ENCODE measurements at places on chromosomes 4 and X. TPM values are rescaled to one million over a fixed set of nuclear protein-coding genes. Genes with fewer than 3 reads are reported as not detected.

- H3K27ac ChIP-seq = no peak overlapping the region
- H3K4me3 ChIP-seq = no peak overlapping the region
- H3K27me3 ChIP-seq = no peaks in the 10 kb centered on the region
These were observed 188.8 kb upstream of the TECRL start for GRCh38 chr4:64598066-64598465.

GRCh38 chr4:6916587-6917460 lies 7.2 kb downstream of the TBC1D14 start:
- no peak for DNase-seq
- no peaks in the 10 kb centered on the region for H3K4me1 ChIP-seq
- no peak overlapping the region for H3K4me3 ChIP-seq
- H3K36me3 ChIP-seq = no peaks in the 10 kb centered on the region
- no peaks in the 10 kb centered on the region for H3K27me3 ChIP-seq
- H3K27ac ChIP-seq = no peak overlapping the region

DNA sequence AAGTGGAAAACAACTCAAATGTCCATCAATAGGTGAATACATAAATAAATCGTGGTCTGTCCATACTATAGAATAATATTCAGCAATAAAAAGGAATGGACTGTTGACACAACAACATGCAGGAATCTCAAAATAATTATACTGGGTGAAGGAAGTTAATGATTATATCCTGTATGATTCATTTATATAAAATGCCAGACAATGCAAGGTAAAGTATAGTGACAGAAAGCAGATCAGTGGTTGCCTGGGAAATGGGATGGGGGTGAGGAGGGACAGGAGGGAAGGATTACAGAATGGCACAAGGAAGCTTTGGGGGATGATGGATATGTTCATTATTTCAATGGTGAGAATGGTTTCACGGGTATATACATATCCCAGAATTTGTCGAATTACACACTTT lies 12.3 kb downstream of the PYURF start:
- H3K27me3 ChIP-seq = no peaks in the 10 kb centered on the region
- H3K27ac ChIP-seq = no peak overlapping the region
- H3K36me3 ChIP-seq = no peaks in the 10 kb centered on the region
- no peak overlapping the region for H3K4me3 ChIP-seq
- H3K4me1 ChIP-seq = peaks cover 18% of the 10 kb centered on the region
- DNase-seq = peak; percentile 33

Gene ETDB
- total RNA-seq = not detected

DNA sequence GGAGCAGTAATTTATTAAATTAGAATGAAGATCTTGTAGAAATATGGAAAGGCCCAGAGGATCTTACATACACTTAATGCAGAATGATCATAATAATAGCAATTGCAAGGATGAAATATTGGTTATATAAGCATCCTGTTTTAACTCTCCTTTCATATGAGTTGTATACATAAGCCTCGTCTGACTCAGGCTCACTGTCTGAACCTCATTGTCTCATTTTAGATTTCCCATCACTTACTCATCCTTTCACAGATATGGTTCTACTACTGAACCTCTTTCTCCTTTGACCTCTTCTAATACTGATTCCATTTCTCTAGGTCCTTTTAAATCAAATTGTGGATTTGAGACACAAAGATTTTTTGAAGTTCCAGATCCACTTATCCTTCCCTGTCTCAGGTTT lies 277.3 kb upstream of the TRPC5 start:
- no peaks in the 10 kb centered on the region for H3K27me3 ChIP-seq
- H3K4me1 ChIP-seq = no peaks in the 10 kb centered on the region
- no peaks in the 10 kb centered on the region for H3K36me3 ChIP-seq
- no peak overlapping the region for H3K4me3 ChIP-seq

DNA sequence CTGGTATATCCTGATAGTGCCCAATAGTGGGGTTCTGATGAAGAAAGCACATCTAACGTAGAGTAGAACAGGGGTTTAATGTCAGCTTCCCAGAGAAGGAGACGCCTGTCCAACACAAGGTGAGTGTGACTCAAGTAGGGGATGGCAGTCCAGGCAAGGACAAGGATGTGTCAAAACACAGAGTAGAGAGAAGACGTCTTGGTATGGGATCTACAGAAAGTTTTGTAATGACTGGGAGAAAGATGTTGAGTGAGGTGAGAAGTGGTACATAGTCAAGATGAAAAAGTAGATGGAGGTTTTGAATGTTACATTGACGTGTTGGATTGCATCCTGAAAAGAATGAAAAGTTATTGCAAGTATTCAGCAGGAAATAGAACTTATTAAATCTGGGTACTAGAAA lies 124.4 kb downstream of the TMA16 start:
- no peaks in the 10 kb centered on the region for H3K27me3 ChIP-seq
- H3K4me3 ChIP-seq = no peak overlapping the region
- H3K4me1 ChIP-seq = no peaks in the 10 kb centered on the region
- no peak overlapping the region for H3K27ac ChIP-seq
- H3K36me3 ChIP-seq = no peaks in the 10 kb centered on the region
- no peak for DNase-seq

DNA sequence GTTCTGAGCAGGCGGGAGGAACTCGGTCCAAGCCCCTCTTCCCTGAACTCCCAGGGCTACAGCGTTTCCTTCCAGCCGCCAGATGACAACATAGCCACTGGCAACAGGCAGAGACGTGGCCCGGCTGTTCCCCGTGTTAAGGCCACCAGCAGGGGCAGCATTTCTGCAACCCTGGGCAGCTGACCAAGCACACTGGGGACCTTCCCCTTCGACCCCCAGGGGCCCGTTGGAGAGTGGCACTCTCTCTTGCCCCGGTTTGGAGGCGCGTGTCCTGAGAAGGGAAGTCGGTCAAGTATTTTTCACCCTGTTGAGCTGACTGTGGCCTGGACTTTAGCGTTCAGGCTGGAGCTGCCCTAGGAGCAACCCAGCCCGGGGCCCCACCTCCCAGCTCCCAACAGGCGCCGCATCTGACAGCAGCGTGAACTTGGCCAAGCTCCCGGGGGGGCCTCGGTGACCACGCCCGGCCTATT lies 37.6 kb downstream of the ZBTB49 start:
- DNase-seq = peak; percentile 19
- H3K4me1 ChIP-seq = no peaks in the 10 kb centered on the region

DNA sequence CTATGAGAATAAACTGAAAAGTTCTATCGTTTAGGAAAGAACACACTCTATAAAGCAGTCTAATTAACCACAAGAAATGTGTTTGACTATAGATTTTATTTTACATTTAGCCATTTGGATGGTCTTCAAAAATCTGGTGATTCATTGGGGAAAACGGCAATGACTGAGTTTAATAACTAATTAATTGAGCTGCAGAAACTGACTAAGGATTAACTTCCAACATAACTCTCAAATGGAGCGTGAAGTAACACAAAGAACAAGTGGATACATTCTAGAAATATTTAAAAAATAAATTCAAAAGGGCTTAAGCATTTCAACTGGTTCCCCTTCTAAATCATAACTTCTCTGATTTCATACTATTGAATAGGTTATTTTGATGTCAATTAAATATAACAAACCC lies 1582.4 kb downstream of the PCDH18 start:
- no peaks in the 10 kb centered on the region for H3K27me3 ChIP-seq
- H3K4me3 ChIP-seq = no peak overlapping the region
- H3K4me1 ChIP-seq = no peaks in the 10 kb centered on the region
- no peak for DNase-seq
- no peak overlapping the region for H3K27ac ChIP-seq
- no peaks in the 10 kb centered on the region for H3K36me3 ChIP-seq

DNA sequence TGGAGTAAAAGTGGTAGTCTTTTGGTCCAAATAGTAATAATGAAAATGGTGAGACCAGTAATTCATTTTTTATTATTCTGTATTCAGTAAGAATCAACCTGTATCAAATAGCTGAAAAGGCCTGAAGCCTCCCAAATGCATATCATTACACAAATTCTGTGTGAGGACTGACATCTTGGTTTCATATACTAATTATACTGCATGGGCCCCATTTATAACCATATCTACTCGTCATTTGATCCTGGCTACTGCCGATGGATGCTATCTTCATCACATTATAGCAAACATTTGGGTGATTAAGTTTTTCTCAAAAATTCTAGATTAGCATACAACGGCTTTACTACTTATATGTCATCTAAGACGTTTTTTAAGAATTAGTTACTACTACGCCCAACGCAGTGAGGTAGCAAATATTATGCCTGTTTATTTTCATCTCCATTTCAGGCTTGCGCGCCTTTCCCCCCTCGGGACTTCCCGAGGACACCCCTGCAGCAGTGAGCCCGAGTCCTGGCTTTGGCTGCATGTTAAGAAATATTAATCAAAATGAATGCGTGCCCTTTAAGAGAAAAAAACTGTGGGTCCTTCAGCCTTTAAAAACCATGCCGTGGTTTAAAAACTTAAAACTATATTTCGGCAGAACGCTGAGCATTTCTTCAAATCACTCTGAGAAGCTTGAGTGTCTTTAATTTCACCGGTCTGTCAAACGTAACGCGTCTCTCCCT lies 814 bp upstream of the MMAA start:
- H3K27me3 ChIP-seq = no peaks in the 10 kb centered on the region
- no peak for DNase-seq
- H3K4me3 ChIP-seq = peak overlapping the region; percentile 91

DNA sequence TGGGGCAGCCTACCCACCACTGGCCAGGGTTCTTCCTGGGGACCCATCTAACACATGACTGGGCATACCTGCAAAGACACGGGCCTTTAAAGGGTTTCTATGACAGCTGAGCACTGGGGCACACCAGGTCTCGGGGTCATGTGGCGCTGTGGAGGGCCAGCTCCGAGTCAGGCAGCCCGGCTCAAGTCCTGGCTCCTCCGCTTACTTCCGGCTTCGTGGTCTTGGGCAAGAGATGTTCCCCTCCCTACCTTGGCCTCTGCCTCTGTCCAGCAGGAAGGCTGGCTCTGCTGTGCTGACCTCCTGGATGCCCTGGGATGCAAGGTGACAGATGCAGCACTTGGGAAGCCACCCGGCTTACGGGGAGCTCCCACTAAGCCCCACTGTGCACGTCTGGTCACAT lies 37.6 kb downstream of the HTRA3 start:
- H3K36me3 ChIP-seq = no peaks in the 10 kb centered on the region
- H3K27me3 ChIP-seq = no peaks in the 10 kb centered on the region
- no peak overlapping the region for H3K4me3 ChIP-seq
- peaks cover 14% of the 10 kb centered on the region for H3K4me1 ChIP-seq

- no peaks in the 10 kb centered on the region for H3K36me3 ChIP-seq
- peak overlapping the region; percentile 58 for H3K4me3 ChIP-seq
- H3K27ac ChIP-seq = no peak overlapping the region
These were observed 15.8 kb upstream of the SLC25A4 start for GRCh38 chr4:185127021-185127925.

Gene TRIM75
- total RNA-seq = not detected

Gene NXF2B
- total RNA-seq = not detected

DNA sequence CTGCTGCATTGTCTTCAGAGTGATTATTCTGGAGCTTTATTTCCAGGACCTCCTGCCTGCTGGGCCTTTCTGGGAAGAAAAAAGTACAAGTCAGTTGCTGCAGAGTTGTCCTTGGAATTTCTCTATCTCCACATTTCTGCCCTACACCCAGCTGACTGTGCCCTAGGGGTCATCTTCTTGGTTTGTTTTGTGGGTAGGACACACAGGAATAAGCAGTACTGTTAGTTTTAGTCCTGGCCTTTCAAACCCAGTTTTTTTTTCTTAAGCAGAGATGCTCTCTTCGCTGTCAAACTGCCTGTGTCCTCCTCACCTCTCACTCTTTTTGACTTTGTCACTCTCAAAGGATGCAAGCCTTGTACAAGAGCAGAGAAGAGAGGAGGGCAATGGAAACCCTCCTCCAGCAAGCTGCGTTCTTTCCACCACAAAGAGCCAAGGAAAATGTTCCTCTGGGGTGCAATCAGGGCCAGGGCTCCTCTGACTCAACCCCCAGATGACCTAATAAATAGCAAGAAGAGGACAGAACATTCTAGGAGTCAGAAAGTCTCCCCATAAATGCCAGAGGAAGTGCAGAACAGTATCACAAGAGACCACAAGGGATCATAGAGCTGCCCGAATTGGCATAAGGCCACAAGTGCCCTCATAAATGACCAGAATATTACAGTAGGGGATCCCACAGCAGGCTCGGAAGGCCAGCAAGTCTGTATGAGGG lies 186.2 kb downstream of the RCHY1 start:
- H3K27ac ChIP-seq = no peak overlapping the region
- no peak for DNase-seq
- H3K4me3 ChIP-seq = no peak overlapping the region
- no peaks in the 10 kb centered on the region for H3K4me1 ChIP-seq

GRCh38 chr4:1451106-1451751 lies 45.0 kb upstream of the NKX1-1 start:
- H3K27me3 ChIP-seq = peaks cover 3% of the 10 kb centered on the region
- no peak overlapping the region for H3K27ac ChIP-seq
- no peak for DNase-seq
- H3K36me3 ChIP-seq = no peaks in the 10 kb centered on the region

Gene GPR173
- total RNA-seq = 2.2 TPM

DNA sequence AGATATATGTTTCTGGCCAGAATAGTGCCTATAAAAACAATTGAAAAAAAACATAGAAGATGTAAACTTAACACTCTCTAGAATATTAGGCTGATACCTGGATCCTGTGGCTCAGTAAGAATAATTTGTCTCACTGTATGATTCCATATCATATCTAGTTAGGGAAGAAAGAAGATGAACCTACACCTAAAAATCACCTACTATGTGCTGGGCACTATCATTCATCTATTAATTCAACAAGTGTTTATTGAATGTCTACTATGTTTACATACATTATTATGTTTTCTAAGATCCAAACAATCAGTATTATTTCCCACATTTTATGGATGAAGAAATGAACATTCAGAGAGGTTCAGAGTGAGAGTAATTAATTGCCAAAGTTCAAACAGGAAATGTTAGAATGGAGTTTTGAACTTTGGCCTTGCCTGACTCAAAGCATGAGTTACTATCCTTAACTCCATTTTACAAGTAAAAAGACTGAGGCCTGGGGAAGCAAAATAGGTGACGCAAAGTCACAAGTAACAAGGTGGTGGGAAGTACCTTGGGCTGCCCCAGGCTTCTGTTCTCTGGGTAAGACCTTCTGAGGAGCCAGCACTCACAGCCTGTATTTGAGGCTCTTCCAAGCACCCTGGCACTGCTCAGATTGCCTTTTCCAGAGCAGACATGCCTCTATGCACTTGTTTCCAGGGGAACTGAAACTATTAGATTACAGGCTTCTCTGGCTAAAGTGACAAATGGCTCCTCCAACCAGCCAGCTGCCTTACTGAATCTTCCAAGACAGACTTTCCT lies 111.1 kb upstream of the ACSL4 start:
- peaks cover 40% of the 10 kb centered on the region for H3K4me1 ChIP-seq
- no peaks in the 10 kb centered on the region for H3K27me3 ChIP-seq
- H3K27ac ChIP-seq = no peak overlapping the region

GRCh38 chrX:142052238-142052637 lies 148.5 kb downstream of the MAGEC1 start:
- no peaks in the 10 kb centered on the region for H3K27me3 ChIP-seq
- H3K4me1 ChIP-seq = no peaks in the 10 kb centered on the region
- H3K27ac ChIP-seq = no peak overlapping the region

DNA sequence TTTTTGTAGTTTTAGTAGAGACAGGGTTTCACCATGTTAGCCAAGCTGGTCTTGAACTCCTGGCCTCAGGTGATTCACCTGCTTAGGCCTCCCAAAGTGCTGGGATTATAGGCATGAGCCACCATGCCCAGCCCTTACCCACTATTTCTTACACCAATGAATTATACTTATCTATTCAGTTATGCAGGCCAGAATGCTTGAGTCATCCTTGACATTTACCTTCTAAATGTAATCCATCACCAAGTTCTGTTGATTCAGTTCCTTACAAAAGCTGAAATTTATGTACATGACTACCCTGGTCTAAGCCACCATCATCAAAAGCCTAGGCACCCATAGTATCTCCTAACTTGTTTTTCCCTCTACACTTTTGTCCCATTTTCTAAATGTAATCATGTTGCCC lies 585.7 kb downstream of the IL15 start:
- no peak overlapping the region for H3K27ac ChIP-seq
- DNase-seq = peak; percentile 65
- H3K27me3 ChIP-seq = no peaks in the 10 kb centered on the region
- H3K4me3 ChIP-seq = no peak overlapping the region
- H3K36me3 ChIP-seq = no peaks in the 10 kb centered on the region

All from PC-3 (cell line).